SJSA1 (cell line): ENCODE measurements at places on chromosomes 3 and 15. TPM values are rescaled to one million over a fixed set of nuclear protein-coding genes. Genes with fewer than 3 reads are reported as not detected.

Gene MASP1
- 2.1 and 2.3 TPM in 2 replicates for total RNA-seq

Gene NIPA2
- total RNA-seq, result 159 and 217 TPM in 2 replicates

GRCh38 chr15:81275711-81276392 is 48.1 kb downstream of the STARD5 start:
- no peaks in the 10 kb centered on the region for H3K27me3 ChIP-seq
- DNase-seq, result no peak

GRCh38 chr15:45377609-45378148 is 665 bp downstream of the GATM start:
- H3K36me3 ChIP-seq, result no peaks in the 10 kb centered on the region
- no peak overlapping the region for H3K27ac ChIP-seq
- peaks cover 13% of the 10 kb centered on the region for H3K4me1 ChIP-seq
- peak overlapping the region; percentile 6; the same call in 1 of the 2 replicates for H3K4me3 ChIP-seq

DNA sequence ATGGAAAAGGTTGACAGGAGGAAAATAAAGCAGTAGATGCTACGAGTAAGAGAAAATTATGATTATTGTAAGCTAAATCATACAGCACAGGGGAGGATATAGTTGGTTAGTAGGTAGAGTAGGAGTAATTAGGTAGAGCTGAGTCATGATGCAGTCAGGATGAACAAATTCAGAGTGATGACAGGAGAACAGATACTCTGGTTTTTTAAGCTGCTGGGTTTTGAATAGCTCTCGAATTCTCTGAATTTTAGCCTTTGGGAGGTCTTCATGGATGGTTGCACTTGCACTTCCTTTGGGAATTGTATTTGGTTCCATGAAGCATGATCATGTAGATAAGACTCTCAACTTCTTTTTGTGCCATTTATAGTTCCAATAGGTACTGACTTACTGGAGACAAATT is 96.2 kb downstream of the ECT2 start:
- DNase-seq, result no peak
- no peaks in the 10 kb centered on the region for H3K36me3 ChIP-seq
- H3K4me3 ChIP-seq, result no peak overlapping the region
- peaks cover 36% of the 10 kb centered on the region for H3K4me1 ChIP-seq
- no peaks in the 10 kb centered on the region for H3K27me3 ChIP-seq
- H3K27ac ChIP-seq, result peak overlapping the region; percentile 55
